M059J (cell line): ENCODE measurements at places on chromosomes 11 and 22.

DNA sequence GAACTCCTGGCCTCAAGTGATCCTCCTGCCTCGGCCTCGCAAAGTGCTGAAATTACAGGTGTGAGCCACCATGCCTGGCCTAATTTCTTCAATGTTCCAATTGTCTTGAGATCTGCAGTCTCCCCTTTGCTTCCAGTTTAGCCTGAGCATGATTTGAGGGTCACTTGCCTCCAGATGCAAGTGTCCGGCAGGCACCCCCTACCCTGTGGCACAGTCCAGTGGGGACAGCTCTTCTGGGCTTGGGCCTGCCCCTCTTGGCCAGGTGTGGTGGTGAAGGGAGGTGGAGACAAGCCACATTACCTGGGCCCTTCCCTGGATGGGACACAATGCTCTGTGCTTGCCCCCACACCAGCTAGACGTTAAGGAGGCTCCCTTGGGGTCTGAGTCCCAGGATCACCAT is 21.3 kb upstream of the CACNG2 start:
- no peak for DNase-seq

DNA sequence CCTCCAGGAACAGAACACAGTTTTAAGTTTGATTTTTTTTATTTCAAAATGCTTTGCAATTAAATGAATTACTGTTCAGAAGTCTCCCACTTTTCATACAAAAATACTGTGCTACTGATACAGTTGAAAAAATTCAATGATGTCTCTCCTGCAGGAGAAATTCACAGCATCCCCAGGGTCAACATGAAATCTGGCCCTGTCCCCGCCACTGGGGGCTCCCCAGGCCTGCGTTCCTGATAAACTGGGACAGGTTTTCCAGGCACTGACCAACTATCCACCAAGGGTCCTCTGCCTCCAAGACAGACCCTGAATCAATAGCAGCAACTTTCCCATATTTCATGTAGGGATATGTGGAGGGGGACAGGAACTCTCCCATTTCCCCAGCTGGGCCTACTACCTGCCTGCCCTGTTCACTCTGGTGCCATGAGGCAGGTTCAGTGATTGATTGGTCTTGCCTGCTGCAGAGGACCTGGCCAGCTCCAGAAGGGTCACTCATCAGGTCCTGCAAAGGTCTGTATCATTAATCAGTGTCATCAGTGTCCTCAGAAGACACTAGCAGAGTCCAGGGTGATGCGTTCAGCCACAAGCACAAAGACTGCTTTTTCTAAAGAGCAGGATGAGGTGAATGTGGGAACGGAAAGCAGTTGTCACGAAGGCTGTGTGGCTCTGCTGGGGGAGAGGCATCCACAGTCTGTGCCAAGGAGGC is 43.4 kb downstream of the PISD start:
- no peak for DNase-seq

DNA sequence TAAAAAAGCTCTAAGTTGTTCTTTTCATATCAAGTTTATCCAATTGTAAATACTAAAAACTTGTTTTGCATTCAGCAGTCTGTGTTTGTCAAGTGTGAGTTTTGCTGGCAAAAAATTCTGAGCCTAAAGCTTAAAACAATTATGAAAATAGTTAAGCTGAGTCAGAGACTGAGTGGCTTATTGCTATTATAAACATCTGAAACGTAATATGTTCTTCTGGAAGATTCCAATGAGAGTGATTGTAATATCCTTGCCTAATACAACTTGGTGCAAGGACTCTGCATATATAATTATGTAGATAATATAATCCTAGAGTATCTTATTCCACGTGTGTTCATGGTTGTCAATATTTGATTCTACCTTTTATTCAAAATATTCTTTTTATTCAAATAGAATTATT is 14.1 kb upstream of the NUP50 start:
- no peak for DNase-seq

DNA sequence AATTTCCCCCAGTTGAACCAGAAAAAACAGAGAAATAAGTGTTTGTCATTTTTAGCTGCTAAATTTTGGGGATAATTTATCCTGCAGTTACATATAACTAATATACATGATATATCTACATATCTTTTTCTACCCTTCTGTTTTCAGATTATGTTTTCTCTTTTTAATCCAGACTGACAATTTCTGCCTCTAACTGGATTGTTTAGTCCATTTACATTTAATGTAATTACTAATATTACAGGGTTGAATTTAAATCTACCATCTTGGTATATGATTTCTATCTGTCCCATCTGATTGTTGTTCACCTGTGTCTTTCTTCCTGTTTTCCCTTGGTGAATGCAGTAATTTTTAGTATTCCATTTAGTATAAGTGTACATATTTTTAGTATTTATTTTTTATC is 5.7 kb downstream of the NNMT start:
- DNase-seq = no peak

DNA sequence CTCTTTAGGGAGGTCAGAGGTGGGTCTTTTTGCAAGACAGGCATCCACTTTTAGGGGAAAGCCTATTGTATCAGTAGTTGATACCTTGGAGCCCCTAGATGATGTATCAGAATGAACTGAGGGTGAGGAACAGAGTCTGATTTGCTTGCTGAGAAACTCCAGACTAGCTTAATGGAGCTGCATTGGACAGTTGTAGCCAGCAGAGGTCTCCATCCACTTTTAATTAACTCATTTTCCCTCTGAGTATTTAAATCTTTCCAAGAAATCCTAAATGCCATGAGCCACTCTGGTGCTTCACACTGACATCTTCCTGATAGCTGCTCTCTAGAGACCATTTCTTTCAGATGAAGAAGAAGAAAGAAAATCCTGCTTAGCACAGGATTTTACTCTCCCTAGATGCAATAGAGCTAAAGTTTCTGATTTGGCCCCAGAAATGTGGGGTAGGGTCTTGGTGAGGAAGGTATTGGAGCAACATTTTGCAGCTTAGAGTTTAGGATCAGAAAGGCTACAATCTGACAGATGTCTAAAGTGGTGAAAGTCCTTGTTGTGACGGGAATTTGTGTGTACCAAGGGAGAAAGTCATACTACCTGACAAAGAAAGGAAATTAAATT is 38.0 kb downstream of the EXT2 start:
- DNase-seq = peak; percentile 50

- no peak for DNase-seq
Observed at GRCh38 chr22:49600891-49601431, 226.7 kb downstream of the BRD1 start.

DNA sequence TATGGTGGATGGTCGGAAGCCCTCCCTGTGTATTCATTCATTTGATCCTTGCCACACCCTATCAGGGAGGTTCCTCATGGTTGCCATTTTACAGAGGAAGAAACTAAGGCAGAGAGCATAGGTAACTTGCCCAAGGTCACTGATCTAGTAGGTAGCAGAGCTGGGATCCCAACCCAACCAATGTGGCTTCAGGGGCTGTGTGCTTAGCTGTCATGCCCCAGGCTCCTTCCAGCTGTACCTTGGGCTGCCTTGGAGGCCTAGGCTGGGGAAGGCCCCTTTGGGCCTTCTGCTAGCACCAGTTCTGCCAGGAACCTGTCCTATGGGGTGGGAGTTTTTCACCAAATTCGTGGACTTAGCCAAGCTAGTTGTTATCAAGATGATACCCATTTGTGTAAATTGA is 8.6 kb downstream of the BAD start:
- no peak for DNase-seq

DNA sequence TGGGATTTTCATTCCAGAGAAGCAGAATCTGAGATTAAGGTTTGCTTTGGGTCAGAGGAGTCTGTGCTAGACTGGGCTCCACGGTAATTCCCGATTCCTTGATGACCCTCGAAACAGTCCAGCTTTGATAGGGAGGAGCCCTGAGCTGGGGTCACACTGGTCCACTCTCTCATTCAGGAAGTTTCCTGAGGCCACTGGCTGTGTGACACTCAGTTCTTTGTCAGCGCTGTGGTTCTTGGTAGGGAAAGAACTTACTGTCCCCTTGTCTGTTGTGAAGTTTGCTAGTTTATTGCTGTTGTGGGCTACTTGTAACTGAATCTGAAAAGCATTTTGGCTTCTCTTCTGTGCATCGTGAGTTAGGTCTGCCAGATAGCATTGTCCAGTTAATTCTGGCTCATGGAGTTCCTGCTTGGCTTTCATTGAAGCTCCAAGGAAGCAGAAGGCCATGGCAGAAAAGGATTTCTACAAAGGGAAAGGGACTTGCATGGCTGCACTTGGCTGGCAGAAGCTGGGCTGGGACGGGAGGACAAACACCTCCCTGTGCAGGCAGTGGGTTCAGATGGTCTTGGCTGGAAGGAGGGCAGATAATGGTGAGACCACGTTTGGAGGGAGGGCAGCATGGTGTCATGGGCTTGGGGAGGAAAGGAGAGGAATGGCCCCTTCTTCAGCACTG is 23.3 kb downstream of the BCR start:
- DNase-seq = no peak

DNA sequence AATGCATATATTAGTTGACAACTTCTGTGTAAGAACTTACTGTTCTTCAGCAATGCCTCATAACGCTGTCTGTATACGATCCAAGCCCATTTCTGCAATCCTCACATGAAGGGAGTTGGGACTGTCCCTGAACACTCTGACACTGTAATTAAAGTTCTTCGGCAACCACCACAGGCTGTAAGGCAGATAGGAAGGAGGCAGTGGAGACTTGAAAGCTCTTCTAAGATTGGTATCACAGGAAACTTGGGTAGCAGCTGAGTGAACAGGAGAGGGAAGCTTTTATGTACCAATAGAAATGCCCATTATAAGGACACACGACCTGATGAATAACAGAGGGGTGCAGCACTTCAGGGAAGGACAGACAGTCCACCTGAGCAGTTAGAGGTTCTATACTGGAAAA is 12.0 kb upstream of the GAB2 start:
- DNase-seq = no peak

- DNase-seq = no peak
Observed at GRCh38 chr11:2802389-2803185, 83.0 kb downstream of the CDKN1C start.

DNA sequence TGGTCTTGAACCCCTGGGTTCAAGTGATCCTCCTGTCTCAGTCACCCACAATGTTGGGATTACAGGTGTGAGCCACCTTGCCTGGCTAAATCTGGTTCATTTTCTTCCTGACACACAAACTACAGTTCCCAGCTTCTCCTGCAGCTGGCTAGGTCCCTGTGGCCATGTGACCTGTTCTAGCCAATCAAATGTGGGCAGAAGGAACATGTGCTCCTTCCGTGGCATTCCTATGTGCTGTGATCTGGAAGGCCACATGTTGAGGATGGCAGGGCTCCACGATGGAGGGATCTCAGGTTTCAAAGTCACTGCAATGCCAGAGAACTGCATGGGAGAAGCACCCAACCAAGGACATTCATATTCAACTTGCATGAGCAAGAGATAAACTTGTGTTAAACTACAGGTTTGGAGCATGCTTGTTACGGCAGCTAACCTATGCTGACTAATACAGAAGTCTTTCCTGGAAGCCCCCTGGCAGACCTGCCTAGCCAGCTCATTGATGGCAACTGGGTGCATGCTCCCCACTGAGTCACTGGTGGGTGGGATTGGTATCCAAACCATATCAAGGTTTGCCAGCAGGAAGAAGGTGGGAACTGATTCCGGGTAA is 86.0 kb downstream of the RPS6KA4 start:
- DNase-seq = peak; percentile 44

GRCh38 chr22:43305806-43306205 is 37.4 kb downstream of the SCUBE1 start:
- peak; percentile 30 for DNase-seq

GRCh38 chr11:73478737-73479347 is 102.6 kb downstream of the RELT start:
- DNase-seq = peak; percentile 48

- peak; percentile 55 for DNase-seq
Observed at GRCh38 chr11:9972989-9973388, 309.1 kb downstream of the SWAP70 start.

DNA sequence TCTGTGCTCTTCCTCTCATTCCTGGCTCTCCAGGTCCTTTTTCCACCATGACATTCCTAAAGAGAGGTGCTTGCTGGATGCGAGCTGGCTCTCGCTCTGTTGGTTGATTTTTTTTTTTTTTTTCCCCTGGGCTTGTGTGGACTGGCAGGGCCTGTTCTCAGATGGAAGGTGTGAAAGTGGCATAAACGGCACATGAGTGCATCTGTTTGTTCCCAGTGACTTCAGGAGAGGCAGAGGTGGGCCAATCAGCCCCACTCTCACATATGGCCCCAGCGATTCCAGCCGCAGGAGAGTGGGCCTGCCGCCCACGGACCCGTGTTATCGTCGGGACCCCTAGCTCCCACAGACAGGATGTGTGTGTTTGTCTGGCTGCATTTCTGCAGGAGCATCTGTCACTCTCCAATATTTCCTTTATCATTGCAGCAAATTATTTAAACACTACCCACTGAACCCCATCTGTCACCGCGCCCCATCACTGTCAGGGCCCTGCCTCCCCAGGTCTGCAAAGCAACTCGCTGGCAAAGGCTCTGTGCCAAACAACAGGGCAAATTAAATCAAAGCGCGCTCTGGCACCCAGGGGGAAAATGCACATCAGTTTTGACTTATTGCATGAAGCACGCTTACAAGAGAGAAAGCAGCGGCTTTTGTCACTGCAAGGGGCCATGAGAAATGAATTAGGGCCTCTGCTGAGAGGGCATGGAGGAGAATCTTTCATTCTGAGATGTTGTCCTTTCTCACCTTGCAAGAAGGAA is 886.3 kb downstream of the NTM start:
- DNase-seq = no peak

DNA sequence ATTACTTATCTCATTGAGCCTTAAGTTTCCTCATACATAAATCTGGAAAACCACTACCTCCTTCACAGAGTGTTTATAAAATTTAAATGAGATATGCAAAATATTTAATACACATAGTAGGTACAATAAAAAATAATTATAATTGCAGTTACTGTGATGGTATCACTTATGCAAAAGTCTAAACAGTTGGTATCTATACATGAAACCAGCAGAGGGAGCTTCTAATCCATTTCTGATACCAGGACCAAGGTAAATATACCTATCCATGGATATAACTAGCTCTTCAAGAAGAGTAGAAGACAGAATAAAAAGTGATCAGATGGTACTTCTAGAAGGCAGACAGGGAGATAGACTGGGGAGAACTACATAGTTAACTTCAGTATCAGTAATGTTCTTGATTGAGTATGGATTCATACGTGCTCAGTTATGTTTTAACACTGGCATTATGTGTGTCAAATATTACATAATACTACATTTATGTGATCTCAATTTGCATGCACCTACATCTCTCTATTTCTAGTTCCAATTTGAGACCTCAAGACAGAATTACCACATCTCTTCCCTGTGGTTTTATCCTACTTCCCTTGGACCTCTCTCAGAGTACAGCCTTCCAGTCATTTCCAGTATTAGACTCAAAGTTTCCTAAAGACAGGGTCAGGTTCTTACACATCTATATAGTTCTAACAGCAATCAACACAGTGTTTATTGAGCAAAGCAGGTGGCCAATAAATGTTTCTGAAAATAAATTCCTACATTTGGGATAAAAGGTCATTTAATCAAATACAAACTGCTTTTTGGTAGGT is 13.7 kb upstream of the TSG101 start:
- peak; percentile 35 for DNase-seq

- no peak for DNase-seq
Observed at GRCh38 chr22:43277987-43278601, 65.1 kb downstream of the SCUBE1 start.

- DNase-seq = no peak
Observed at GRCh38 chr11:35559949-35560348, 34.5 kb upstream of the PAMR1 start.

- DNase-seq = no peak
Observed at GRCh38 chr11:35912883-35913624, 30.8 kb upstream of the LDLRAD3 start.
